ENCODE measurements at places on chromosomes 12 and 14.

DNA sequence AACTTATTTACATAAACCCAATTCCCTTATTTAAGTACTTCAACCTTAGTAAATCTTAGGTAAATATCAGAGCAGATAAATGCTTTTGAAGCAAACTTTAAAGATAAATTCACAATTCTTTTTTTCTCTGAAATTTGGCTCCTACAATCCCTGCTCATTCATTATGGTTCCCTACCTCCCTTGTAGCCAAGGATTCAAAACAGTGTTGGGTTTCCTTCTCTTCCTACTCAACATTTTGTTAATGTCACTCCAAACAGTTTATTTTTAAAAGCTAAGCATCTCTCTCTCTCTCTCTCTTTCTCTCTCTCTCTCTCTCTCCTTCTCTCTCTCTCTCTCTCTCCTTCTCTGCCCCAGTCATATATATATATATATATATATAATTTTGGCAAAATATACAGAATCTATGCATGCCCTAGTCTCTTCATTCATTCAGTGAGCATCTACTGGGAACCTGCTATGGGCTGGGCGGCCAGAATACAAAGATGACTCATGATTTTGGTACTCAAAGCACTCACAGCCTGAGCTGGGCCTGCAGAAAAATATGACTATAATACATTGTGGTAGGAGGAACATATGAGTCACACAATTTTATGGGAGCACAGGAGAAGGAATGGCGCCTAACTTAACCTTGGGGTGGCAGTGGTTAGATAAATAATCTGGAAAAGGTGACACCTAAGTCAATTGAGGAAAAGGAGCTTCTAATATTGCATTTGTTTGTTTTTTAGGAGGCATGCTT, 123.7 kb upstream of the DHRS4 start:
- DNase-seq: no peak

GRCh38 chr14:98162856-98163805, 1108.9 kb downstream of the BCL11B start:
- DNase-seq: no peak

DNA sequence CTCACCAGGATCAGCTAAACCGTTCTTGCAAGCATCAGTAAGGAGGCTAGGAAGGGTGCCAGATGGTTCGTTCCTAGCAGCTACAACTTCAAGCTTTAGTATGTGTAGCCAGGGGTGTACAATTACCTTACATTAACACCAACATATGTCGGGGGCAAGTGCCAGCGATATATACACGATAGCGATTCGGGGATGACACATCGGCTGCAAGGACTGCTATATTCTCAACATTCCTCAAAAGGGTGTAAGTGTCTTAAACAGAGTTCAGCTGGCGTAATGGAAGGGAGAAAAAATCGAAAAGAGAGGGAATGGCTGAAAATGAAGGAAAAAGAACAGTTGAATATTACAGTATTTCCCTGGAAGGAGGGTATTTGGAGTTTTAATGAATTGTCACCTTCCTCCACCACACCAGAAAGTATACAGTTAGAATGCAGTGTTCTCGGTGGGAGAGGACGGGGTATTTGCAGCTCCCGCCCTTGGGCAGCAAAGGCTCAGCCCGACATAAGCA, 545 bp downstream of the LIMA1 start:
- DNase-seq: no peak

GRCh38 chr14:63296060-63296563, 22.6 kb downstream of the GPHB5 start:
- DNase-seq: no peak

DNA sequence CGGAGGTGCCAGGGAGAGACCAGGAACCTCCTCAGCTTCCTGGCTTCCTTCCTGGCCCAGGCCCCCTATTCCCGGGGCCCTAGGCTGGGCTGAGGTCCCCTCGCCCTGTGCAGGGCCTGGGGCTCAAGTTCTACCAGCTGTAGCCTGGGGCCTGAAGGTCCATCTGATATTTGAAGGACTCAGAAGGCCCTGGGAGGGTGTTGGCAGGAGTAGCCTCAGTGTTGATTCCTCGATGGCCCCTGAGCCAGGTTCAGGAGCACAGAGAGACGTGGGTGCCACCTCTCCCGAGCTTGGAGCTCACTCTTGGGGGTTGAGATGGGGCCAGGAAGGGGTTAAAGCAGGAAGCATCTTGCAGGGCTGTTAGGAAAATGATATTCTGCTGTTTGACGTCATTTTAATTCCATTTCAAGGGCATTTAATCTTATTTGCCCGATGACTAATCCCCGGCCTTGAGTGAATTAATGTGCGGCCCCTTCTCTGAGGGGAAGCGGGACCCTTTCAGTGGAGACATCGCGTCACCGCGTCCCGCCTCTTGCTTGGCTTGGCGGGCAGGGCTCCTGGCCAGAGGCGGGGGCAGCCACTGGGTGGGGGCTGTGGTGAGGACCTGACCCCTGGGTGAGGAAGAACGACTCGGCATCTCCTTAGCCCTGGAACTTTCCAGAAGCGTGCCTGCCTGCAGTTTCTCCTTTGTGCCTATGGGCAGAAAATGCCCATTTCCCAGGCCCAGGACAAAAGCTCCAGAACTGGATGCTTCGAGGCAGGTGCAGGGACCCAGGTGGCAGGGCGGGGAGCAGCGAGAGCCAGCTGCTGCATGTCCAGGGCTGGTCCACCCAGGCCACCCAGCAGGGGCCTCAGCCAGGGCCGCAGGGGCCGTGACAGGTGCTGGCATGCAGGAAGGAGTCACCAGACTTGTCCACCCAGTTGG, 158.3 kb downstream of the KIF26A start:
- DNase-seq: no peak

GRCh38 chr14:84544486-84545131, 985.3 kb upstream of the FLRT2 start:
- no peak for DNase-seq

GRCh38 chr14:73718418-73719251, 4.5 kb upstream of the PNMA1 start:
- DNase-seq: no peak

DNA sequence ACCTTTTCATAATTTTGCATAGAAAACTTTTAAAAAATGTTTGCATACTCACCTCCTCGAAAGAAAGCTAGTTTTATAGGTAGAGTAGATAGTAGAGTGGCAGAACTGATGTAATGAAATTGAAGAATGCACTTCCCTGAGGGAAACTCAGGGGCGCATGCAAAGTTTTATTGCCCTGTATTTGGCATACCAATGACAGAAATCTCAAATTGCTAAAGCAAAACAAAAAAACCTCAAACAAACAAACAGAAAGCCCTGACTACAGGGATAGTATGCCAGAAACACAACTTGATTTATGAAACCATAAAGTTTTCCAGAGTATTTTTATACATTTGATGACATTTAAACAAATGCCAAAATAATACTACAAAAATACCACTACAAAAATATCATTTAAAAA, 1.8 kb downstream of the RASSF9 start:
- DNase-seq: no peak

DNA sequence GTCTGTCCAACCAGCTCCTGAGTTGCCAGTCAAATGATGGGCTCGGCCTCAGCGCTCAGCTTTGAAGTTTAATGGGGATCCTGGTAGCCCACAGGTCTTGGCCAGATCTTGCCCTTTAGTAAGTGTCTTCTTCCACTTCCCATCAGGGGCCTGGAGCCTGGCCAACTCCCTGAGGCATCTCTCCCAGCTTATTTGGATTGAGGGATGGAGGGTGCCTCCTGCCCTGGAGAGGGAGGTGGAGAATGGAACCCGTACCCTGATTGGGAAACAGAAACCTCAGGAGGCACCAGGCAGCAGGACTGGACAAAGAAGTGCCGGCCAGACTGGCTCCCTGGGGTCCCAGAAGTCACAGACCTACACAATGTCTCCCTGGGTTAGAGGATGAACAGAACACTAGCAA, 40.5 kb upstream of the LTBP2 start:
- DNase-seq: no peak

GRCh38 chr12:92552412-92553108, 150.2 kb upstream of the PLEKHG7 start:
- DNase-seq: no peak

DNA sequence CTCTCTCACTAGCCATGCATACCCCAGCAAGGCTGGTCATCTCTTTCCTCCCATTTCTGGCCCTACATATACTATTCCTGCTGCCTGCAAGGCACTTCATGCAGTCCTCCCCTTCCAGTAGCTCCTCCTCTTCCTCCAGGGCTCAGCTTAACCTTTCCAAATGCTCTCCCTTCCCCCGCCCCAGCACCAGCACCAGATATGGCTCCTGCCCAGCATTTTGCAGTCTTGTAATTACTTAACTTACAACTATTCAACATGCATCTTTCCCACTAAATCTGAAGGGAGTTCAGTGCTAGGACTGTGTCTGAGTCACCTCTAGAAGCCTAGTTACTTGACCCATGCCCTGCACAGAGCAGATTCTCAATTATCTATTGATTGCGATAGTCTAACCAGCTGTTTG, 1.8 kb upstream of the FBXO21 start:
- no peak for DNase-seq

GRCh38 chr12:68410018-68410660, 78.0 kb upstream of the MDM1 start:
- no peak for DNase-seq

DNA sequence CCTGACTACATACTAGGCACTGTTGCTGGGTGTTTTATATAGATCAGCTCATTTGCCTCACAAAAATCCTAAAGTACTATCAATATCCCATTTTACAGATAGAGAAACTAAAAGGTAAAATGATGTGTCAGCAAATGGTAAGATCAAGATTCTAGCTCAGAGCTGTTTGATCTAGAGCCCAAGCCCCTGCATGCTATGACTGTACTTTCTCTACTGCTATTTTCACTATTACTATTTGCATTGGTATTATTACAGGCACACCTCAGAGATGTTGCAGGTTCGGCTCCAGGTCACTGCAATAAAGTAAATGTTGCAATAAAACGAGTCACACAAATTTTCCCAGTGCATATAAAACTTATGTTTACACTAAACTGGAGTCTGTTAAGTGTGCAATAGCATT, 10.9 kb downstream of the ISCU start:
- DNase-seq: no peak

GRCh38 chr12:129622566-129622965, 281.3 kb downstream of the TMEM132D start:
- DNase-seq: no peak

DNA sequence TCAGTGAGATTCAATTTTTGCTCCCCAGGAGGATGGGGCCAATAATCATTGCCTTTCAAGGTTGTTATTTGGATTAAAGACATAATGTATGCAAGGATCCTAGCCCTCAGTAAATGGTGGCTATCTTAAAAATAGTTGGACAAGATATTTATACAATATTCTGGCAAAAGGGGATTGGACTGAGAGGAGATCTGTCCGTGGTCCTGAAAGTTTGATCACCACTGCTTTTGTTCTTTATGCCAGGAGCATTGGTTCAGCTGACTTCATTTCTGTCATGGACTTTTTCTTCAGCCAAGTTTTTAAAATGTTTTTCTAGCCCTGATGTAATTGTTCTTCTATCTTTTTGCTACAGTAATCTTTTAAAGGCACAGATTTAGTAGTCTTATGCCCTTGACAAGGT, 70.2 kb upstream of the TCL1A start:
- no peak for DNase-seq

DNA sequence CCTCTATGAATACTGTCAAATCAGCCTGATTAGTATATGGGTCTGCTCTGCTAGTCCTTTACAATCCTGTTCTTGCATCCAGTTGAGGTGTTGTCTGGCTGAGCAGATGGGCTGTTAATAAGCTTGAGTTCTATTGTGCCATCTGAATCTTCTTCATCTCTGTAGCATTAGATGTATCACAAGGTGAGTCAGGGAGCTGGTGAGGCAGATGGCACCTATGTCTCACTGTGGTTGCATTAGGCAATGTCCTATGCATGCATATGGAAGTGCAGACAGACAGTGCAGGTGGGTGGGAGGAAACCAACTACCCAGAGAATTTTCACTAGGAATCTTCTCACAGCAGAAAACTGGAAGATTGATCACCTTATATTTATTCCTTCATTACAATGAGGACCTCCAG, 165.7 kb upstream of the STXBP6 start:
- no peak for DNase-seq

DNA sequence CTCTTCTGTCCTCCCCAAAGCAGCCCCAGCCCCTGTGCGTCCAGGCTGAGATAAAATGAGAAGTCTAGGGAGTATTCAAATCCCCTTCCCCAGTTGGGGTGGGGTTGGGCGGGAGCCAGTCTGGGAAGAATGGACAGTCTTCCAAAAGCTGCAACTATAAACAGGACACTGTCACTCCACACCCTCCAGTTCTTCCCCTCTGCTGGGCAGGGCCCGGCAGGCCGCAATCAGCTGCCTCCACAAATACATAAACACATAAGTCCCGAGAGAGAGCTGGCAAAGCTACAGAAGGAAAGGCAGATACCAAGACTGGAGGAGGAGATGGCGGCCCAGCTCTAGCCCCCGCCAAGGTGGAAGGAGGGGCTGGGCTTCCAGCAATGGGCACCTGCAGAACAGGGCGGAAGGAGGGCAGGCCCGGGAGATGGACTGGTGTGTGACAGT, 12.7 kb downstream of the LTBP2 start:
- DNase-seq: no peak

DNA sequence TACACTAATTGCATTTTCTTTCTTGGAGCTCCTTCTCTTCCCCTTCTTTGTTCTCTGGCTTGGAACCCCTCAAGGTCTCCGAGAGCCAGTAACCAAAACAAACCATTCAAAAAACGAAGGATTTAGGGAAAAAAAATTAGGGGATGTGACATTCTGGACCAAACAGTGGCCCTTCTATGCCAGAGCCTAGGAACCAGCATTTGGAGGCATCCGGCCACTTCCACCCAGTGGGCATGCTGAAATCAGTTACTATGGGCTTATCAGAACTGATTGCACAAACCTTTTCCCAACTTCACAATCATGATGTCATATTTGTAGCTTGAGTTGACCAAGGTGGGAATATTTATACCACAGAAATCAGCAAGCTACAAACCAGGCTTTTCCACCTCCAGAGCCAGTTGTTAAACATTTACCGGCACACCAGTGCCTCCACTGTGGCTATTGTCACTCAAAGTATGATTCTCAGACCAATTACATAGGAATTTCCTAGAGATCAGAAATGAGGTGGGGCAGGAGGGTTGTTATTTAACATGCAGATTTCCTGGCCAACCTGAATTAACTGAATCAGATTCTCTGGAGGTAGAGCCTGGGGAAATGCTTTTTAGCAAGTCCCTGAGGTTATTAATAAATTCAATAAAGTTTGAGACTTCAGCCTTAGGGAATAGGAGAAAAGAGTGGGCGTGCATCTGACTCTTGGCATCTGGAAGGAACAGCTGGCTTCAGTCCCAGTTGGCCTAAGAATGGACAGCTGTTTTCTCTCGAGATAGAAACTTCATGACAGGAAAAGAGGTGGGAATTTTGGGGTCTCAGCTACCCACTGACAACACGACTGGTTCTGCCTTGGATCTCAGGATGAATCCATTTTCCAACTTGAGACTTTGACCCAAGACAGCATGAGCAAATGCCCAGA, 273.9 kb downstream of the ZFP36L1 start:
- no peak for DNase-seq

DNA sequence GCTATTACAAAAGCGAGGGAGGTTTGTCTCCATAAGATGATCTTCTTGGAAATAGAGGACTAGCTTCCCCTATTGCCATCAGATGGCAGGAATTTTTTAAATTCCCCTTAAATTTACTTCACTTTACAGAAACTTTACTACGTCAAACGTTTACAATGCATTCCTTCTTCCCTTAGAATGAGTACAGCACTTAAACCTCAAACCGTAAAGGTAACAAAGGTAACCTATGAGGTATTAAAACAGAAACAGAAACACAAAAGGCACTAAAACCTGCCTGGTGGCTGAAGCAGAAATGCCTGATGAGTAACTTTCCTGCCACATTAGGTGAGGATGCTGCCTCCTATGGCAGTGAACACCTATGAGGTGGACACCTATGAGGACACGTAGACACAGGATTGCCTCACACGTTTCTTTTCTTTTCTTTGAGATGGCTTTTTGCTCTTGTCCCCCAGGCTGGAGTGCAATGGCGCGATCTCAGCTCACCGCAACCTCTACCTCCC, 25.0 kb downstream of the DIO2 start:
- no peak for DNase-seq
